ENCODE measurements at places on chromosomes 16 and 17.
A peak's percentile ranks its signal among the peaks of the same experiment; 100 is the strongest.

DNA sequence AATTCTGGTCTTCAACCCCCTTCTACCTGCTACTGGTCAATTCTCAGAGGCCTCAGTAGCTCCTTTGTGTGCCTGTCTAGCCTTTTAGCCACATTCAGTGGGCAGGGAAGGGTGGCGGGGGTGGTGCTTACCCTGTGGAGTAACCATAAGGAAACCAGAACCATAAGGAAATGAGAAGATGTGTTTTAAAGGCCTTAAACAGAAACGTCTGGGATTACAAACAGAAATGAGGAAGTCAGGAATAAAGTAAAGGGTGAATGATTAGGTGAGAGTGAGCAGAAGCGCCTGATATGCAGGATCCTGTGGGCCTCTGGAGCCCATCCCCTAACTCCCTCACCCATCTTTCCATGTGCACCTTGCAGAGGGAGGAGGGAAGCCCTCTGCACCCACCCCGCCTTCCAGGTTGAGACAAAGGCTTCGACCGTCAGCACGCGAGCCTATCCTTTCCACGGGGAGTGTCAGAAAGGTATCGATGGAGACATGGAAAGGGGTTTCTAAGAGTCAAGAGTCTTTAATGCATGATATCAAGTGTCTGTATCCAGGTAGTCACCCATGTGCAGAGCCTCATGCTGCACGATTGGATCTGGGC is 20.4 kb downstream of the KIAA0513 start:
- no peak for DNase-seq

GRCh38 chr17:45883063-45883462 is 11.3 kb upstream of the MAPT start:
- DNase-seq = no peak

- DNase-seq = no peak
These were observed at the start of gene CD300C for GRCh38 chr17:74545843-74546230. CD300C (minus strand) TSS chr17:74546115; CDS start chr17:74545782, 333 bp downstream.

GRCh38 chr16:56814537-56815432 is 50.2 kb upstream of the SLC12A3 start:
- no peak for DNase-seq

GRCh38 chr16:10594312-10594950 is 14.0 kb upstream of the EMP2 start:
- no peak for DNase-seq

DNA sequence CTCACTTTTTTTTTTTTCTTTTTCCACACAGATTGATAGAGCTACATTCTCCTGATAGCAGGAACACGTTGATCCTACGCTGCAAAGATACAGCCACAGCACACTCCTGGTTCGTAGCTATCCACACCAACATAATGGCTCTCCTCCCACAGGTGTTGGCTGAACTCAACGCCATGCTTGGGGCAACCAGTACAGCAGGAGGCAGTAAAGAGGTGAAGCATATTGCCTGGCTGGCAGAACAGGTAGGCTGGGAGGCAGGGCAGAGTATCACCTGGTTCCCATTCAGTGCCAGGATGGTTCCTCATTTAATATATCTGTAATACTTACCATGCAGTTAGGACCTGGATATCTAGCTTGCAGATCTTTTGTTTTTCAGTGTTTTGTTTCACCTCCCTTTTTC is 51.1 kb upstream of the VPS4A start:
- no peak for DNase-seq

GRCh38 chr17:30927756-30928155 is 6.0 kb downstream of the ADAP2 start:
- no peak for DNase-seq

GRCh38 chr16:82808036-82808435 is 181.3 kb downstream of the CDH13 start:
- DNase-seq = no peak

- no peak for DNase-seq
These were observed 11.5 kb downstream of the MGAT5B start for GRCh38 chr17:76879691-76880090.

DNA sequence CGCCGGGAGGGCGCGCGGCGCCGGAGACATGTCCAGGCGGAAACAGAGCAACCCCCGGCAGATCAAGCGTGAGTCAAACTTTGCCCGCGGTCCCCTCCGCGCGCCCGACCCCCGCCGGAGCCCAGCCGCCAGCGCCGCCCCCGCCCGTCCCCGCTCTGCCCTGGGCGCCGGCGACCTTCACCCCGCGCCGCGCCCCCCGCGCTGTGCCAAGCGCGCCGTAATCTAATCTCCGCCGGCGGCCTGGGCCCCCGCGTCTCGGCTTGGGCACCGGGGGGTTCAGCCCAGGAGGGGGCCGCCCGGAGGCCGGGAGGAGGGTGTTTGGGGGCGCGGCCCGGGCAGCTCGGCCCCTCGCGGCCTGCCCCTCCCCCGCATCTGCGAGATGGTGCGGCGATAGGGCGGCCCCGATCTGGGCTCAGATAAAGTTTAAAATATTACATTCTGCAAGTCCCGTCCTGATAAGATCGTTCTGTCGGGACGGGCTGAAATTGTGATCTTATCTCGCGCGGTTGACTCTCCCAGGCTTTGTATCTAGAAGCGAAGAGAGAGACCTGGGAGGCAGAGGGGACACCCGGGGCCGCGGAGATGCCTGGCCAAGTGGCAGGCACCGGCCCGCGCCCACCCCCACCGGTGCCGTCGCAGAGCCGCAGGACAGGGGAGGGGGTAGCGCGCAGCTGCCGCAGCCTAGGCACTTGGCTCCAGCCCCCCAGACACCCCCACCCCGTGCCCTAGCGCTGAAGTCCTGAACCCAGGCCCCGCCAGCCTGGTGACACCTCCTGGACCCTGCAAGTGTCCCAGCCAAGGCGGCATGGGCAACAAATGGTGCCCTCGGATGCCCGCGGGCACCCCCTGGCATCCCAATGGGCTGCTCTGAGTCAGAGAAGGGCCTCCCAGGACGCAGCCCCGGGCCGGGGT is 787 bp downstream of the ZFPM1 start:
- DNase-seq = no peak

DNA sequence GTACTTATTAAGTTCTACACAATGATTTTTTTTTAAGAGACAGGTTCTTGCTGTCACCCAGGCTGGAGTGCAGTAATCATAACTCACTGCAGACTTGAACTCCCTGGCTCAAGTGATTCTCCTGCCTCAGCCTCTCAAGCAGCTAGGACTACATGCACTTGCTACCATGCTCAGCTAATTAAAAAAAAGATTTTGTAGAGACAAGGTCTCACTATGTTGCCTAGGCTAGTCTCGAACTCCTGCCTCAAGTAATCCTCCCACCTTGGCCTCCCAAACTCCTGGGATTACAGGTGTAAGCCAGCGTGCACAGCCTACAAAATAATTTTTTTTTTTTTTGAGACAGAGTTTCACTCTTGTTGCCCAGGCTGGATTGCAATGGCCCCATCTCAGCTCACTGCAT is 22.2 kb downstream of the USP32 start:
- DNase-seq = no peak

GRCh38 chr16:1108299-1109252 is 12.5 kb upstream of the C1QTNF8 start:
- peak; percentile 32 for DNase-seq

GRCh38 chr17:65750631-65751115 is 189.2 kb upstream of the AXIN2 start:
- no peak for DNase-seq

DNA sequence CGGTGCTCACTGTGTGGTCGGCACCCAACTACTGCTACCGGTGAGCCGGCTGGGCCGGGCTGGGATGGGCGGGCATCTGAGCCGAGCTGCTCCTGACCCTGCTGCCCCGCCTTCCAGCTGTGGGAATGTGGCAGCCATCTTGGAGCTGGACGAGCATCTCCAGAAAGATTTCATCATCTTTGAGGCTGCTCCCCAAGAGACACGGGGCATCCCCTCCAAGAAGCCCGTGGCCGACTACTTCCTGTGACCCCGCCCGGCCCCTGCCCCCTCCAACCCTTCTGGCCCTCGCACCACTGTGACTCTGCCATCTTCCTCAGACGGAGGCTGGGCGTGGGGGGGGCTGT is 6.9 kb downstream of the TBX6 start:
- DNase-seq = no peak

GRCh38 chr17:66459811-66460270 is 157.4 kb downstream of the PRKCA start:
- DNase-seq = no peak

DNA sequence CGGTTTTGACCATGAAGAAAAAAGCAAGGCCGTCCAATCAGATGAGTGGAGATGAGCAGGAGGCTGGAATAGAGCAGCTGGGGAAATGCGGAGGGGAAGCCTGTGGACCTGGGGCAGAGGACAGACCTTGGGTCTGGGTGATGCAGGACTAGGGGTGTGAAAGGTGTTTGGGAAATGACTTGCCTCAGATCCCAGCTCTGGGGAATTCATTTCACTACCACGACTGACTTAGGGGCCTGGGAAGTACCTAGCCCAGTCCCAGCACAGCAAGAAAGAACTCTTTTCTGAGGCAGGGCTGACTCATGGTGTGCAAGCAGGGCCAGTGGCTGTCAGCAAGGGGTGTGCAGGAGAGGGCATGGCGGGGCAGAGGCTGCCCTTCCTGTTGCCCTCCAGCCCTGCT is 14.8 kb downstream of the DNAI2 start:
- DNase-seq = no peak

DNA sequence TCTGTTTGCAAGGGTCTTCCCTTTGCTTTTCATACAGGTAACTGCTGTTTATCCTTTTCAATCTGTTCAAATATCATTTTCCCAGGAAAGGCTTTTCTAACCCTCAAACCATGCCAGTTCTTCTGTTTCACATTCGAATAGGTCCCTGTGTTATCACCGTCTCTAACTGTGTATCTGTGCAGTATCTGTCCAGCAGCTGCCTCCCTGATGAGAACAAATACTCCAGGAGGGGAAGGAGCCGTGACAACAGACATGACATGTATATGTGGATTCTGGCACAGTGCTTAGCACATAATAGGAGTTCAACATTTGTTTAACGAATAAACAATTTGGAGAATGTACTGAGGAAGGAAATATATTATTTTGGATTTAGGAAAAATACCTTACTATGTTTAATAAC is 95.7 kb downstream of the STX8 start:
- DNase-seq = no peak

DNA sequence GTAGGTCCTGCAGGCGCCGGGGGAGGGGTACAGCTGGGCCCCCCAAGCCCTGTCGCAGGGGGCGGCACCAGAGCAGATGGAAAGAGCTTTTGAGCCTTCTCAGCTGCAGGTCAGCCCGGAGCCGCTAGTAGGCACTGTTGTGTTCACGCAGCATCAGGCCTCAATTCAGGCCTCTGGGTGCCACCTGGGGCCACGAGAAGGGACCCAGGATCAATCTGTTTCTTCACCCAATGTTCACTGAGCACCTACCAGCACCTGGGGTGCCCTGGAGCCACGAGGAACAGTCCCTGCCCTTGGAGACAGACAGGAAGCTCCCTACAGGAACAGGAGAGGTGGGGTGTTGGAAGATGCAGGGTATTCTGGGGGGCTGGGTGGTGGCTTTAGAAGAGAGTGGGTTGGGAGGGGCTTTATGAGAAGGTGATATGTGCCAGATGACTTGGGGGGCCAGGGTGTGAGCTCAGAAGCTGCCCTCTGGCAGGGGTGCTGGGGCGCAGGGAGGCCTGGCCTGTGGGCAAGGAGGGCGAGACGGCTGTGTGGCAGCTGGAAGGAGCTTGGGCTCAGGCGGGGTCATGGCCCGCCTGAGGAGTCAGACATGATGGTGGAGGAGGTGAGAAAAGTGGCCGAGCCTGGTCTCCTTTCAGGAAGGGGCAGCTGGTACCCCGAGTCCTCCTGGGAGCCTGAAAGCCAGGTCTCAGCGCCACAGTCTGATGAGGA is 121.9 kb upstream of the GSE1 start:
- DNase-seq = no peak

GRCh38 chr17:31596382-31597323 is 205.2 kb downstream of the RAB11FIP4 start:
- DNase-seq = peak; percentile 43

- no peak for DNase-seq
These were observed 6.5 kb downstream of the CPNE7 start for GRCh38 chr16:89581861-89582563.

DNA sequence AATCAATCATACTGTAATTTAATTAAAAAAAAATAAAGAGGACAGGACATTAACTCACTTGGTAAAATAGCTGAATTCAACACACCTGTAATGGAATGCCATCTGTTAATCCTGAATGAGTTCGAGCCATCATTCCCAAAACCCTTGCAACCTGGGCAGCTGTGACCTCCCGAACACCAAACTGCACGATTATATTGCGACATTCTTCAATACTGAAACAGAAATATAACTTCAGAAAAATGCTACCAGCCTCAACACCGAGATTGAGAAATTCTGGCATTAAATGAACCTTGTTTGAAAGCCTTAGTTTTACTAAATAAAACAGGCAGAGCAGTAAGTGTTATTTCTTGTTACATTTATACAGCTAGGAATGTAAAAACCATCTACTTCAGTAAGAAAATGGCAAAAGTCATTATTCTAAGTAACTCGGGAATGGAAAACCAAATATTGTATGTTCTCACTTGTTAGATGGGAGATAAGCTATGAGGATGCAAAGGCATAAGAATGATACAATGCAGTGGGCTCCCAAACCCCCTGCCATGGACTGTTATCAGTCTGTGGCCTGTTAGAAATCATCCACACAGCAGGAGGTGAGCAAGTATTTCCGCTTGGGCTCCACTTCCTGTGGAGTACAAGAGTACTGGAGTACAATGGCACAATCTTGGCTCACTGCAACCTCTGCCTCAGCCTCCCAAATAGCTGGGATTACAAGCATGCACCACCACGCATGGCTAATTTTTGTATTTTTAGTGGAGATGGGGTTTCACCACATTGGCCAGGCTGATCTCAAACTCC is 46.5 kb downstream of the CNOT1 start:
- DNase-seq = no peak

- DNase-seq = no peak
These were observed 116.5 kb downstream of the CLEC16A start for GRCh38 chr16:11060842-11061241.

GRCh38 chr16:56261656-56262055 is 70.4 kb downstream of the GNAO1 start:
- no peak for DNase-seq

- DNase-seq = no peak
These were observed 10.7 kb downstream of the TACO1 start for GRCh38 chr17:63611354-63611753.

- no peak for DNase-seq
These were observed 232.4 kb upstream of the RPL38 start for GRCh38 chr17:73971127-73971526.

DNA sequence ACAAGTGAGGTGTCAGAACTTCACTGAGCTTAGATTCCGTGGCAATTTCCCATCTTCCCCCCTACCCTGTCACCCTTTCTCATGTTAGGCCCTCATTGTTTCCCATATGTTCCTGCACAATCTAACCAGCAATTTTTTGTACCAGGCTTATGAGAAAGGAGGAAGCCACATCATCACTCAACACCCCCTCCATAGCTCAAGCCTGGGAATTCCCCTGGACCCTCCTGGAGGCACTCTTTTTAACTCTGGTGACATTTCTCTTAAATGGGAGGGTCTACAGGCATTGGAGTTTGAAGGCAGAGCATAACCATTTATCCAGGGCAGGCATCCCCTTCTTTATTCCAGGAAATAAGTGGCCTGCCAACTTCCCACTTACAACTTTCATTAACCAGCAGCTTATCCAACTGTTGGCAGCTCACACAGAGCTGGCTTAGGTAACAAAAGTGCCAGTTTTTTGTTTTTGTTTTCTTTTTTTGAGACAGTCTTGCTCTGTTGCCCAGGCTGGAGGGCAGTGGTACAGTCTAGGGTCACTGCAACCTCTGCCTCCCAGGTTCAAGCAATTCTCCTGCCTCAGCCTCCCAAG is 10.4 kb upstream of the GLG1 start:
- DNase-seq = no peak

Measured in substantia nigra (tissue), 51 donors.